NCI-H1417 (cell line): ENCODE measurements at places on chromosomes 5 and 9.

- peak; percentile 33 for DNase-seq
Measured at GRCh38 chr9:132631280-132631679, 38.5 kb downstream of the DDX31 start.

DNA sequence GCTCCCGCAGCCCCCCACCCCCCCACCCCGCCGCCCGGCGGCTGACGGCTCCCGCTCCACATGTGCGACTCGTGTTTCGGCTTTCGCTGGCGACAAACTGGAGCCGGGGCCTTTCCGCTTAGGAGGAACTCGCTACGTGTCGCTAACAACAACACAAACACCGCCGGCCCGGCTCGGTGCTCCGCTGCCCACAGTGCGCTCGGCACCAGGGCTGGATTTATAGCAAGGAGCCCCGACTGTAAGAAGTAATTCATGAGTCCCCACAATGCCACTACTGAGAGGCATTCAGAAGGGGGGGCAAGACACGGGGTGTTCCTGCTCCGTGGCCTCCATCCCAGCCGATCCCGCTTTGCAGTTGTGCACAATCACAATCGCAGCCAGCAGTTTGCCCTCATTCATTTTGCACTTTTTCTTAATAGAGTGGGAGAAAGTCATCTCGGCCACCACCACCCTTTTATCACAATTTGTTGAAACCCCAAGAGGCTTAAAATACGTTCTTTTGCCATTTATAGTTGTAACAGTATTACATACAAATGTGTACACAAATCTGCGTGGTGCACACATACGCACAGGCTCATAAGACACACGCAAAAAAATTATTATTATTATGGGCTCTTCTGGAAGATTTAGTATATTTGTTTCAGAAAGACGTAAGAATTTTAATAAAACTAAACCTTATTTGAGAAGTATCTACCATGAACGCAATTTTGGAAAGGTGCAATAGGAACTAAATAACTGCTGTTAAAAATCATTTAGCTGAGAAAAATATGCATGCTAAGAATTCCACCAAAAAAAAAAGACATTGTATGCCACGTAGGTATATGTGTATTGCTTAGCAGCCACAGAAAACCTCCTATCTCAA, 48.1 kb downstream of the EBF1 start:
- peak; percentile 24 for DNase-seq

DNA sequence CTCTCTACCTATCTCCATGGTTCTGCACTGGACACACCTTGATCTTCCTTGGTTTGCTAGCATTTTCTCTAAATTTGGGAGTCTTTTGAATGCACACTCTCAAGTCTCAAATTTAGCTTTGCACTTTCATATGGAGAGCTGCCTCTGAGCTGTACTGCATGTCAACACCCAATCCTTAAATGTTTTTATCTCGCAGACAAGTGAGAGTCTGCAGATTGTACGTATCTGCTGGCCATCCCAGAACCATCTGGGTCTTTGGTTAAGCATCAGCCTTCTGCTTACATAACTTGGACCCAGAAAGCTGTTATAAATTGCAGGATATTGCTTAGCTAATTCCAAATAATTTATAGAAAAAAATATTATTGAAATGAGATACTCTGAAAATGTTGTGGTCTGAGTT, 111.4 kb upstream of the GRAMD2B start:
- no peak for DNase-seq

GRCh38 chr9:25703701-25704357, 25.6 kb upstream of the TUSC1 start:
- DNase-seq, result no peak
